Non-pigmented ciliary epithelial cell (primary cell): ENCODE measurements at places on chromosomes 6 and 20.

- no peak for DNase-seq
Observed at GRCh38 chr6:151409260-151409659, 17.9 kb upstream of the ZBTB2 start.

GRCh38 chr20:33262658-33263065 is 20.4 kb upstream of the BPIFB1 start:
- peak; percentile 18 for DNase-seq

DNA sequence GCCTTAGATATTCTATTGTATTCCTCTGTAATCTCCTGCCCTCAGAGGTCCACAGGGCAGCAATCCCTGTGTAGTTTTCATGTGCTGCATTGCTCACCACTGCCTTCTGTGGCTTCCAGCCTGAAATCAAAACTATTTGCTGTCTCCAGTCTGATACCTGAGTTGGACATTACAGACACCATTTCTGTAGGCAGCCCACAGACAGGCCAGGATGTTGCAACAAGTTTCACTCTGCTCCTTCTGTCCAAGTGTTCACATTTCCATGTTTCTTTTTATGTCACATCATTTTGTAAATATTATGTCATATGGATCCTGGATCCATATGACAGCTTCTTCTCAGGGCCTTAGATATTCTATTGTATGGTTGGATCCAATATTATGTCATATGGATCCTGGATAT is 21.7 kb downstream of the ECI2 start:
- DNase-seq, result no peak

- no peak for DNase-seq
Observed at GRCh38 chr6:16684195-16684689, 77.0 kb downstream of the ATXN1 start.

GRCh38 chr20:1526896-1527295 is 30.6 kb downstream of the SIRPD start:
- no peak for DNase-seq

- no peak for DNase-seq
Observed at GRCh38 chr6:167479901-167480648, 155.2 kb downstream of the TTLL2 start.

GRCh38 chr6:44278774-44279697 is 8.8 kb downstream of the TMEM151B start:
- DNase-seq, result no peak

GRCh38 chr6:7566617-7567173 is 23.3 kb upstream of the SNRNP48 start:
- no peak for DNase-seq

GRCh38 chr6:129306826-129307225 is 403.2 kb downstream of the ARHGAP18 start:
- DNase-seq, result no peak

- DNase-seq, result no peak
Observed at GRCh38 chr6:100671740-100672139, 207.0 kb upstream of the SIM1 start.

- no peak for DNase-seq
Observed at GRCh38 chr20:45041464-45042337, 59.2 kb downstream of the KCNS1 start.

DNA sequence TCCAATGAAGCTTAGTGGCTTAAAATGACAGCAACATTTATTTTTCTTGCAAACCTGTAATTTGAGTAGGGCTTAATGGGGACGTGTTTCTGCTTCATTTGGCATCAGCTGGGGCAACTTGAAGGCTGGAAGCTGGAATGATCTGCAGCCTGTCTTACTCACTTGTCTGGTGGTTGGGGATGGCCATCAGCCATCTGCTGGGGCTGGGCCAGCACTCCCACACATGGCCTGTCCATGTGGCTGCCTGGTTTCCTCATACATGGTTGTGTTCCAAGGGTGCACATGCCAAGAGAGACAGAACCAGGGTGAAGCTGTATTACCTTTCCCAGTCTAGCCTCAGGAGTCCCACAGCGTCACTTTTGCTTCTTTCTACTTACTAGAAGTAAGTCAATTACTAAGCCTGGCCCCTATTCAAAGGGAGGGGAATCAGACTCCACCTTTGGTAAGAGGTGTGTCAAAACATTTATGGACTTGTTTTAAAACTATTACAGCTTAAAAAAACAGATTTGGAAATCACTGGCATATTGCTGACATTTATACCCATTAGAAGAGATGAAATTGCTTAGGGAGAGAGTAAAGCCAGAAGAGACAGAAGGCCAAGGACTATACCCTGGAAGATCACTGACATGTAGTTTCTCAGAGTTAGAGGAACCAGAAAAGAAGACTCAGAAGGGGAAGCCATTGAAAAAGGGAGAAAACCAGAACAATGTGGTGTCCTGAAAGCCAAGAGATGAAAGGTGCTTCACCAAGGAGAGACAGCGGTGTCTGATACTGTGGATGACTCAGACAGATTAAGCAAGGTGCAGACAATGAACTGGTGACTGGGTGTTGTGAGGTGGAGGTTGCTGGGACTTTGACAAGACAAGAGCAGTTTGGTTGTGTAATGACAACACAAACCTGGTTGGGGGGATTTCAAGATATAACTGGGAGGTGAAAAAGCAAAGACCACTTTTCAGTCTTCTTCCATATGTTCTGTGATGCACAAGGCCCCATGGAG is 345.2 kb downstream of the GJA1 start:
- peak; percentile 81 for DNase-seq

- DNase-seq, result no peak
Observed at GRCh38 chr6:50699051-50699775, 14.1 kb upstream of the TFAP2D start.

GRCh38 chr20:5833309-5833941 is 83.2 kb downstream of the SHLD1 start:
- no peak for DNase-seq

DNA sequence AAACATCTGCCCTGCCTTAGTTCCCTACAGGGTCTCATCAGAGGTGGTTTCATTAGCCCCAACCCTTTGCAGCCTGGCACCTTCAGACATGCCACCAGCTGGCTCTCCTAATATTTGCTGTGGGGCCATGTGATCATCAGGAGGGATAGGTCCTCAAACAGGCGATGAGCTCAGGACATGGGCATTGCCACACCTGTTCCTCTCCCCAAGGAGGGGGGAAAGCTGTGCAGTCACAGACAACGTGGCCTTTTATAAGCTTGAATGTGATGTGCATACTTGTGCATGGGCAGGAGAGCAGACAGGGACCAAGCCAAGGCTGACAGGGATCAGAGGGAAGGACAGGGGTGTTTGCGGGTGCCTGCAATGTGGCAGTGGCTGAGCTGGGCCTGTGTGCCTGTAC is 78.8 kb upstream of the ZNFX1 start:
- no peak for DNase-seq

GRCh38 chr6:56996401-56996800 is 41.5 kb downstream of the BEND6 start:
- DNase-seq, result no peak

- no peak for DNase-seq
Observed at GRCh38 chr6:43768983-43769525, 957 bp upstream of the VEGFA start.

DNA sequence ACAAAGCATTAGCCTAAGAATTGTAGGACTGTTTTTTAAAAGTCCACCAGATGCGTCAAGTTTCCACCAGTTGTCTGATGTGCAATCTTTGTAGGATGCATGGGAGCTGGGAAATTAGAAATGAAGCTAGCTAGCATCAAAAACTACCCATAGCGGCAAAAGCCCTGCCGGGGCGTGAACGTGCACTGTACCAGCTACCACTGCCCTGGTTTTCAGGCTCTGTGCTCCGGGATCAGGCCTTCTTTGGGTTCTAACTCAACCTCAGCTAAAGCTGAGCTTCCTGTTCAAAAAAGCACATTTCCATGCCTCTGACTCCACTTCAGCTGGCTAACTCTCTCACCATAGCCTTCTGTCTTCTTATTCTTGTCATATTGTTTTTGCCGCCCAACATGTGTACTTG is 26.9 kb upstream of the FUCA2 start:
- no peak for DNase-seq

DNA sequence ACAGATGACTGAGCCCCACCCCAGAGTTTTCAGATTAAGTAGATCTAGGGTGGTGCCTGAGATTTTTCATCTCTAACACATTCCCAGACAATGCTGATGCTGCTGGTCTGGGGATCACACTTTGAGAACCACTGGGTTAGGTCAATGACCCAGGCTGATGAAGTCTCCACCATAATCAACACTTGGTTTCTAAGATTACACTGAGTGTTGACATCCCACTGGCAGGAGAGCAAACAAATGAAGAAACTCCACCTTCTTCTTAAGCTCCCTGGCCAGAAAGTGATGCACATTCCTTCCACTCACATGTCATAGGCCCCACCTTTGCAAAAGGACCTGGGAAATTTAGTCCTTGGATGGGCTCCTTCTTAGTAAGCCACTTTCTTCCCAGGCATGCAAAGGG is 53.1 kb downstream of the MAFB start:
- DNase-seq, result no peak

DNA sequence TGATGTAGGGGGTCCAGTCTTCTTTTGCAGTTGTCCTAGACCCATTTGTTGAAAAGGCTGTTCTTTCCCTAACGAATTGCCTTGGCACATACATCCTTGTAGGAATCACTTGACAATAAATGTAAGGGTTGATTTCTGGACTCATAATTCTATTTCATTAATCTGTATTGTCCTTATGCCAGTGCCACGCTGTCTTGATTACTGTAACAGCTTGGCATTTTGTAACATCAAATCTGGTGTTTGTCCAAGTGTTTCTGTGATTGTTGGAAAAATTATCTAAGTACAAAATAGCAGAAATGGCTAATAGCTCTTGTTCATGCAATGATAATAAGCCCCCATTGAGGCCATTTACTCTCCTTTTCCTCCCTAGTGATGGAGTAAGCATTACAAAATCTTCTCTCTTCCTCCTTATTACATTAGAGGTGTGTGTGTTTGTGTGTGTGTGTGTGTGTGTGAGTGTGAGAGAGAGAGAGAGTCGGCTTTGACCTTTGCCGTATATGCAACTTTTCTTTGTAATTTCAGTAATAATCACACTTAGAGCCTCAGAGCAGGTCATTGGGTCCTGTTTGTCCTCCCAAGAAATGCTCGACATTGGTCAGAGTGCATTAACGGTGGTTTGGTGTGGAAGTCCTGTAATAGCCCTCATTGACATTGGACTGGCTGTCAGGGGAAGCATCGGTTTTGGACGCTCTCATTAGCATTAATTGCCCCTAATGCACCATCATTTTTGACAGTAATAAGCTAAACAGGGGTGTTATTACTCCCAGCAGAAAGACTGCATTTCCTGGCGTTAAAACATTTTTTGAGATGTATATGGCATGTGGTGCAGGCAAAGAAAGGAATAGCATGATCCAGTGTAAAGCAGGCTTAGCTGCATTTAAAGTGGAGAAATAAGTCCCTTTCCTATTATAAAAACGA is 40.7 kb upstream of the MROH8 start:
- DNase-seq, result no peak

DNA sequence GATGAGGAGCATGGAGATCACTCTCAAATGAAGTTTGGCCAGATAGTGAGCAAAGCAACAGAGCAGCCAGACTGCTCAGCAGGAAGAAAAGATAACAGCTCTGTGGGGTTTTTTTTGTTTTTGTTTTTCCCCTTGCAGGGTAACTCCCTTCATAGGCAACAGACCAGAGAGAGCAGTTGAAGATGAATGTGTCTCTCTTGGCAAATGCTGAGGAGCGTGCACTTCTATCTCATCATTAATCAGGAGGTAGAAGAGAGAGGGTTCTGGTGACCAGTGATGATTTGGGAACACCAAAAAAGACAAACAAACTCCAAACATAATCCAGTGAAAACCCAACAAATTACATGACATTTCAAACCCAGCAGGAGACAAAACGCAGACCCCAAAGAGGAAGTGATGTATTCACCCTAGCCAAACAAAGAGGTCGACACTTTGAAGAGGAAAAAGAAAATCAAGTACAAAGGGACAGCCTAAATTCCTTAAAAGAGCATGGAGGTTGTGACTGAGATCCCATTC is 66.2 kb upstream of the RREB1 start:
- DNase-seq, result no peak

- DNase-seq, result no peak
Observed at GRCh38 chr20:38272398-38272797, 11.9 kb upstream of the KIAA1755 start.

- no peak for DNase-seq
Observed at GRCh38 chr20:12829170-12829569, 179.6 kb upstream of the SPTLC3 start.

DNA sequence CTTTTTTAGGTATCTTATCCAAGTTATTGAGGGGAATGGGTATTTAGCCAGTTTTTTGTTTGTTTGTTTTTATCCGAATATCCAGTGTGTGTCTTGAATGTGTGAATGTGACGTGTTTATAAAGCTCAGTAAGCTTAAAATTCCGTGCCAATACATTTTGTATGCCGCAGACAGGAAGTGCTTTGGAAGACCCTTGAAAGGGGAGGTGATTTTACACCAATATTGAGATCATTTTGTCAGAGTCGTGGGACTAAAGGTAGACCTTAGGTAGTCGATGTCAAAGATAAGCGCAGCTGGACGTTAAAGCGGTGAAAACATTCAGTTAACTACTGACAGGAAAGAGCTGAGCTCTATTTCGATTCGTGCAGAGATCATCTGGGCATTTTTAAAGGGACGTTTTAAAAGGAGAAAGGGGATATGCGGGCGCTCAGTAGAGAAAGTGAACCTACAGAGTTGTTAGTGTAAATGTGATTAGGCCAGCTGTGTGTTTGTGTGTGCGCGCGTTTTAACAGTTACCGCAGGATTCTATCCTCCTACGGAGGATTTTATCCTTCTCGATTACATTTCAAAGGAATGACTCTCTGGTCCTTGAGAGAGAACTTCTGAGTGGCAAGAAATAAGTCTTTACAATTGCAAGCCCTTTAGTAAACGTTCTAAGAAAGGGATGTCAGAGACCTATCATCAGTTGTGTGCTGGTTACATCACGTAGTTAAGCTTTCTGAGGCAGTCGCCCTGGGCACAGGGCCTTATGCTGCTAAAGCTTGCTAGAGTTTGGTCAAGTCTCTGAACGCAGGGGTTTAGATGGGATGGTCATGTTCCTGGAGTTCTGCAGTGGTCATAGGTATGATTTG is 625 bp upstream of the ECHDC1 start:
- no peak for DNase-seq

DNA sequence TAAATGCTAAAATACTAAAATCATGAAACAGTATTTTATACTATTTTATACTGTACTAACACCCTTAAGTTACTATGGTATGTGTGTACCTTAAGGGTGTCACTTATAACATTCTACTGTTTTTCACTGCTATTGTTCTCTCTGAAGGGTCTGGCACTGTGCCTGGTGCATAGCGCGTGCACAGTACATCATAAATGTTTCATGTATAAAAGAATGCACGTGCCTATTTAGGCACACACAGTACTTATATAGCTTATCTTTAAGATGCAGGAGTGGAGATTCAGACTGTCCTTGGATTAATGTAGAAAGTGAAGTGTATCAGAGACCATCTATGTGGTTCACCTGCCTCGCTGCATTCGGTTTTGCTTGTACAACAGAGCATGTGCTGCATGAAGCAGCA is 64.0 kb upstream of the SGK1 start:
- no peak for DNase-seq
